CD8-positive, alpha-beta T cell (primary cell): ENCODE measurements at places on chromosomes 5 and 9.

DNA sequence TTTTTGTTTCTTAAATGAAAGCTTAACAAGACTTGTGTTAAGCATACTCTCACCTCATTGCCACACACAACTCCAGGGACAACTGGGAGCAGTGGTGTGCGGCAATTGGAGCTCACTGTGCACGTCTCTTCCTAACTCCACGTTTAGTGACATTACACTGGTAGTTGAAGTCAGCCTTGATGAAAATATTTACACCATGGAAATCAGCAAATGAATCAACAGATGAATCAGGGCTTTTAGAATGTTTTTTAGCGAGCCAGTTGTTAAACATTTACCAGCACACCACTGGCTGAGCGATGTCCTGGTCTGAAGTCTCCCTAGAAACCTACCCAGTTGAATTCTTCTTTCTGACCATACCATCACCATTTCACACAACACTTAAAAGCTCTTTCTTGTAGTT is 67.3 kb downstream of the KLHL3 start:
- DNase-seq: no peak

GRCh38 chr9:90156318-90156717 is 486.3 kb downstream of the DIRAS2 start:
- DNase-seq: no peak

- DNase-seq: no peak
These were observed 92.5 kb downstream of the MACROH2A1 start for GRCh38 chr5:135306557-135306956.

- DNase-seq: no peak
These were observed 59.9 kb upstream of the DAB2 start for GRCh38 chr5:39484673-39485072.

GRCh38 chr5:9473624-9474023 is 72.3 kb downstream of the SEMA5A start:
- DNase-seq: no peak

GRCh38 chr9:99593610-99594009 is 228.1 kb upstream of the NR4A3 start:
- DNase-seq: no peak

DNA sequence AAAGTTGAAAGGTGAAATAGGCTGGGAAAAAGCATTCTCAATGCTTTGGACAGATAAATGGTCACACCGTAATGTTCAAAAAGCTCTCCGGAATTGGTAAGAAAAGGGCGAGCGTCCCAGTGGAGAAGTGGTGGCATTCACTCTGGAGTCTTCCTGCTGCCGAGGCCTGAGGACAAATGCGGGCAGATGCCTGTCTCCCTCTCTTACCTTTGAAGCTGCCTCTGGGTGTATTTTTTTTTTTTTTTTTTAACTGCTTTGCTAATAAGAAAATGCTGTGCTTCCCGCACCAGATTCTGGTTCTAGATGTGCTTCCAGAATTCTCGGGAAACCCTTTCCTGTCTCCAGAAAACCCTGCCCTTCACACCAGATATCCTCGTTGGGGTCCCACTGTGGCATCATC is 24.4 kb upstream of the CTSL start:
- DNase-seq: no peak

DNA sequence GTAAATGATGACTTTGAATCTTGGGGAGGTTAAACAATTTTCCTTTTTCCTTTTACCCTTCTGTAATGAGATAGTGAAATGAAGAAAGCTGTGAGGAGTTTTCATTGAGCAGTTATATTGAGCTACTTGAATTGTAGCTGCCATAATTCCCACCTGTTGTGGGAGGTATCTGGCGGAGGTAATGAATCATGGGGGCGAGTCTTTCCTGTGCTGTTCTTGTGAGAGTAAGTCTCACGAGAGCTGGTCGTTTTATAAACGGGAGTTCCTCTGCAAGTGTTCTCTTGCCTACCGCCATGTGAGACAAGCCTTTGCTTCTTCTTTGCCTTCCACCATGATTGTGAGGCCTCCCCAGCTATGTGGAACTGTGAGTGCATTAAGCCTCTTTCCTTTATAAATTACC is 258.4 kb downstream of the FER start:
- no peak for DNase-seq

DNA sequence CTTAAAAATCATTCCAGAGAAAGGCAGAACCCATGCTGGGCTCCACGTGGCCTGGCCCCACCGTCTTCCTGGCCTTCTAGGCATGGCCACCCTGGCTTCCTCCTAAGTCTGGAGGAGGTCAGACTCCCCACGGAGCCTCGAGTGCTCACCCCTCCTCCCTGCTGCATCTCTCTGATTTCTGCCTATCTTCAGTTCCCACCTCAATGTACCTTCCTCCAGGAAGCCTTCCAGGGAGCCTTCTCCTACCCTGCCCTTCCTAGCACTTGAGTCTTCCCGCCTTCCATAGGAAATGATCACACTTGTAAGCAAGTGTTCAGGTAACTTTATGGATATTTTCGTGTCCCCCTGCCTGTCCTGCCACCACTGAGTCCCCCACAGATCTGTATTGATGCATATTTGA is 92.0 kb downstream of the MVB12B start:
- no peak for DNase-seq

DNA sequence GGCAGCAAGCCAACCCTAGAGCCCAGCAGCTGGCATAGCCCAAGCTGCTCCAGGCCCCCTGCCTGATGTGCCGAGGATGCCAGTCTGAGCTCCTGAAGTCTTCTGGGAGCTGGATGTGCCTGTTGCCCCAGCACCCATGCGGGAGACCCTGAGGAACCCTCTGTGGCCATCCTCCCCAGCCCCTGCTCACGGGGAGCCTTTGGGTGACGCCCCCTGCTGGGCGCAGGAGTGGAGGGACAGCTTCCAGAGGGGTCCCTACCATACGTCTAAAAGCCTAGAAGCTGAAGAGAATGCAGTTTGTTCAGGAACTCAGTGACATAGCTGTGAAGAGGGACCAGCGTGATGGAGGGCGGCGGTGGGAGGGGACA is 33.1 kb upstream of the MVB12B start:
- DNase-seq: peak; percentile 43

- DNase-seq: no peak
These were observed 204.5 kb downstream of the FBXL7 start for GRCh38 chr5:15704397-15704947.

DNA sequence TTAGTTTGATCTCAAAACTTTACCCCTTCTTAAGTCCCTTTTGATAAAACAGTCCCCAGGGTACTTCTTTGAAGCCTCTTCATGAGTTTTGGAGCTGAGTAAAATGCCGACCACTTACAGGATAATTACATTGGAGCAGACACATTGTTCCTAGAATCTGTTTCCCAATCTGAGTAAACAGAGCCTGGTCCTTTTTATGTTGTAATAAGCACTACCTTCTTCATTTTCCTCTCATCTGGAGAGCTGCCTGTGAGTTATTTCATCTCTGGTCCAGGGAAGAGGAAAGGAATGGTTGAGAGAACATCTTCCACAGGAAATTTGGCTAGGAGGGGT is 26.3 kb upstream of the GALNT10 start:
- no peak for DNase-seq

DNA sequence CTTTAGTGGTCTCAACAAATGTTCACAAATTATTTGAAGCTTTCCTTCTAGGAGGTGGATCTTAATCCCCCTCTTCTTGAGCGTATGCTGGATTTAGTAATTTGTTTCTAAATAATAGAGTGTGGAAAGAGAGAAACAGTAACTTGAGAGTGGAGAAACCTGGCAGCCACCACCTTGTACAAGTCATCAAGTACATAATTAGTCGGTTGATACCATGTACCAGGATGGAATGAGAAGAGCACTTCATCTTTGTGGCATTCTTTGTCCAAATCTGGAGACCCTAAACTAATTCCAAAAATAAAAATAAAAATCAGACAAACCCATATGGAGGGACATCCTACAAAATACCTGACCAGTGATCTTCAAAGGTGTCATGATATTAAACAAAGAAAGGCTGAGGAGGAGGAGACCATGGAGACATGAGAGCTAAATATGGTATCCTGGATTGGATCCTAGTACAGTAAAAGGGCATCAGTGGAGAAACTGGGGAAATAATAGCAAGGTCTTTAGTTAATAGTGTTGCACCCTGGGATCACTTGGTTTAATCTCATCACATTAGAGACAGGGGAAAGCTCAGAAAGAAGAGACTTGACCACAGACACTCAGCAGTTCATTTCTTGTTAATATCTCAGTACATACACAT is 147.9 kb downstream of the ASTN2 start:
- no peak for DNase-seq

DNA sequence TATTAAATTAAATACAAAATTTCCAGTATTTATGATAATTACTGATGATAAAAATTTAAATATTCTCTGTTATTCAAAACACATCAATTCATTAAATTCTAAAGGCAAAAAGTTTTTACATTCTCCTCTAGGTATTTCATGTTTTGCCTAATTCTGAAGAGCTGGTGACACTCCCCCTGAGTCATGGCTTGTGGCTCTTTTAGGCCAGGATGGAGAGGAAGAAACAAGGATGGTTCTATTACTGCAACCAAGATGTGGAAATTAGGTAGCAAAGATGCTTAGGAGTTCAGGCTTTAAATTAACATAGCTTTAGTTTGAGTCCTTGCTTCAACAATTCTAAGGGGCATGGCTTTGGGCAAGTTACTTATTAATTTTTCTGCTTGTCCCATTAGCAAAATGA is 1295.8 kb downstream of the EFNA5 start:
- DNase-seq: no peak

DNA sequence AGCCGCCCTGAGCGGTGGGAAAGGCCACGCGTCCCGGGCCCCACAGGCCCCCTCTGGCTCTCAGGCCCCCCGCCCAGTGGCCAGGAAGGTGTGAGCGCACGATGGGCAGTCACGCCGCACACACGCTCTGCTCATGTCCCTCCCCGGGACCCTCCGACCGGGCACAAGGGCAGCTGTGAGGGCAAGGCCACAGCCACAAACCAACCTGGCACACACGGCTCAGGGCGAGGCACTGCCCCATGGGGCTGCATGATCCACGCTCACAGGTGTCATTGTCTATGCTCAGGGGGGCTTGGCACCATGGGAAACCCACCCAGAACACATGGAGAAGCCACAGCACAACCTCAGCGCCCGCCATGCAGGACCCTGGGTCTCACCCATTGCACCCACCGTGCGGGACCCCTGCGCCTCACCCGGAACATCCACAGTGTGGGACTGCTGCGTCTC is 51.3 kb downstream of the SLC12A7 start:
- no peak for DNase-seq
